Amniotic stem cell (primary cell): ENCODE measurements at places on chromosomes 12 and 14.

DNA sequence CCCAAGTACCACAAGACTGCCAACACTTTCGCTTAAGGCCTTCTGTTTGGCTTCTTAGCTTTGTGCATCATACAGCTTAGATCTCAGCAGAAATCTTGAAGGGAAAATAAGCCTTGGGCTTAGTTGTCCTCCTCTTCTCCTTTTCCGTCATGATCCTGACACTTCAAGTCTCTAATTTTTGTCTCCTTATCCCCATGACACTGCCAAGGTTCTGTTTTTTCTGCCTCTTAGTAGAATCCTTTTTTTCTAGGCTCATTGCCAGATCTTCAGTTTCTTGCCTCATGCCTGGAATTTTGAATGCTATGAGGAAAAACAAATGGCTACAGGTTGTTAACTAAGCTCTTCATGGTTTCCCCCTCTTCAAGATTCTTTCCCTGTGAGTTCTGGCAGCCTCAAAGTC lies 450.4 kb downstream of the LRFN5 start:
- no peak for DNase-seq

GRCh38 chr14:89291351-89291940 lies 125.6 kb downstream of the FOXN3 start:
- no peak for DNase-seq

- no peak for DNase-seq
Measured at GRCh38 chr12:89306827-89307473, 45.4 kb downstream of the DUSP6 start.

DNA sequence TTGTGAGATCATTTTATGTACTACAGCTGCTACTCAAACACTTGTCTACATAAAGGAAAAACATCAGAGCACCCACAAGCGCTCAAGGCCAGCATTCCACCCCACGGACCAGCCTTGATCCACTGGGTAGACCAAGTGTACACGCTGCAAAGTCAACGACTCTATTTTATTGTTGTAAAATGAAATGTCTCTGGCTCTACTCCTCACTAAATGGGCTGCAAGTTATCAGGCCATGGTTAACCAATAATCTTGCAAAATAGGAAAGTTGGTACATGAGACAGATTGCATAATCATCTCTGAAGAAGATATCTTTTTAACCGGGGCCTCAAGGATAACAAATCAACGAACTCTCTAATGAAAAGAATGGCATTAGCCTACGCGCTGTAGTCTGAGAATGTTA lies 69.9 kb upstream of the FOXN3 start:
- no peak for DNase-seq

DNA sequence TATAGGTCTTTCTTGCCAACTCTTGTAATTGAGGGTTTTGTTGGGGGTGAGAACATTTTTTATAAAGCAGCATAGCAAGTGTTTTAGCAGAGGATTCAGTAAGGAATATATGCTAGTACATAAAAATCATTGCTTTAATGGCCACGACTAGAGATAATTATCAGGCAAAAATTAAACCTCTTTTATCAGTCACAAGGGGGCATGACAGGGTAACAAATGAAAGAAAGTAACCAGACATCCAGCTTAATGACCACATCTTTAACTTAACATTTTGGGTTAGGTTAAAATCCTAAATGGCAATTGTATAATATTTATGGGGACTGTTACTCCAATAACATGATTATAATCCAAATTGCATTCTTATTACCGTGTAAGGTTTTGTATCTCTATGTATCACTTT lies 119.6 kb downstream of the LRRIQ1 start:
- DNase-seq, result peak; percentile 17

DNA sequence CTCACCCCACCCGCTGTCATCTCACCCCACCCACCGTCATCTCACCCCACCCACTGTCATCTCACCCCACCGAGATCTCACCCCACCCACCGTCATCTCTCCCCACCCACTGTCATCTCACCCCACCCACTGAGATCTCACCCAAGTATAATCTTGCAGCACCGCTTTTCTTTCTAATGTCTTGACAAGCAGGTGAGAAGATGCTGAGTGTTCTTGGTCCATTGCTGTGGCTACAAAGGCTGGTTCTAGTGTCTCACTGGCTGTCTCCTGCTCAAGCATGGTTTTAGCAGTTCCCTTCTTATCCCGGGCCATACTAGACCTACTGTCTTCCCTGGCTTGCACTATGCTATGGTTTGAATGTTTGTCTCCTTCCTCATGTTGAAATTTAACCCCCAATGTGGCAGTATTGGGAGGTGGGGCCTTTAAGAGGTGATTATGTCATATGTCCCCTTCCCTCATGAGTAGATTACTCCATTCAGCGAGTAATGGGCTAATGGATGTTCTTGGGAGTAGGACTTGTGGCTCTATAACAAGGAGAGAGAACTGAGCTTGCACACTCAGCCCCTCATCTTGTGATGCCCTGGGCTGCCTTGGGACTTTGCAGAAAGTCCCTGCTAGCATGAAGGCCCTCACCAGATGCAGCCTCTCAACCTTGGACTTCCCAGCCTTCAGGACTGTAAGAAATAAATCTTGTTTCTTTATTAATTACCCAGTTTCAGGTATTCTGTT lies 47.7 kb upstream of the PPP2R5C start:
- DNase-seq, result no peak

DNA sequence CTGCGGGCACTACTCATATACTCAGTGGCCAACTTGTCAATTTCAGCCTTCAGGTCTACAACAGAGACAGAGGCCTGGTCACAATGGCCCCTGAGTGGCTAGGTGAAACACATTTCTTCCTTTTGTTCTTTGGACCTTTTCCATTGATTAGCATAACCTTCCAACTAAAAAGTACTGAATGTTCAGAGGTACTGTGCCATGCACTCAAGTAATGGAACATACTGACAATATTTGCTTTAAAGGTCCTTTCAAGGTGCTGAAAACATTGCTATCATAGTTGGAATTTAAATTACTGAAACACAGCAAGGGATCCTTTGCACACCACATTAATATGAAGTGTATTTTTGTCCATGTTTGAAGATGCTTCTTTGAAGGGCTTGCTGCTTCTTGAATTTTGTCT lies 6.1 kb upstream of the ACRBP start:
- no peak for DNase-seq

DNA sequence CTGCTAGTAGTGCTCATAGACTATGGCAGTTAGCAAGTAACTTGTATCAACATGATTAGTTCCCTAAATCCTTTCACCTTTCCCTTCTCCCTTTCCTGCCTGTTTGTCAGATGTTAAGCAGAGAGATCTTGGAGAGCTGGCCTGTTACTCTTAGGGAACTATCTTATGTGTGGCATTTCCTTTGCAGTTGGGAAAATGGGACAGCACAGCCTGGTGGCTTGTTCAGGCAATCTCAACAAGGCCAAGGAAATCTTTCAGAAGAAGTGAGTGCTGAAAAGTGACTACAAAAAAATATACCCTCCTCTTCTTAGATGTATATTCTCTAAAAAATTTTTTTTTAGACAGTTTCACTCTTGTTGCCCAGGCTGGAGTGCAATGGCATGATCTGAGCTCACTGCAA lies 7.4 kb downstream of the PARP2 start:
- no peak for DNase-seq

- no peak for DNase-seq
Measured at GRCh38 chr14:72688990-72689671, 204.8 kb downstream of the DPF3 start.

DNA sequence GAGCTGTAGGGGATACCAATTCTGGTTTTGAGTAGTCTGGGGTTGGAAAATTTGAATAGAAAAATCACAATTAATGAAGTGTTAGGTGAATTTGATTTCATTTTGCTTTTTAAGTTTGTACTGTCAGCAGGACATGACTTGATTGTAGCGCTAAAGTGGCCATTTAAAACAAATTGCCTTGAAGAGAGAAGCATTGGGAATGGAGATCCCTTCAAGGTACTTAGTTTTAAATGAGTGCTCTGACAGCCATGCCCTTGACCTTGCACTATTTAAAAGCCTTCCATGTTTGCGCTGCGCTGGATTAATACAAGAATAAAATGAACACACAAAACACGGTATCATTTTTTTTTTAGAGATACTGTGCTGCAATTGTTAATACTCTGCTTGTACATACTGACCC lies 345.9 kb downstream of the NAV3 start:
- DNase-seq, result no peak

DNA sequence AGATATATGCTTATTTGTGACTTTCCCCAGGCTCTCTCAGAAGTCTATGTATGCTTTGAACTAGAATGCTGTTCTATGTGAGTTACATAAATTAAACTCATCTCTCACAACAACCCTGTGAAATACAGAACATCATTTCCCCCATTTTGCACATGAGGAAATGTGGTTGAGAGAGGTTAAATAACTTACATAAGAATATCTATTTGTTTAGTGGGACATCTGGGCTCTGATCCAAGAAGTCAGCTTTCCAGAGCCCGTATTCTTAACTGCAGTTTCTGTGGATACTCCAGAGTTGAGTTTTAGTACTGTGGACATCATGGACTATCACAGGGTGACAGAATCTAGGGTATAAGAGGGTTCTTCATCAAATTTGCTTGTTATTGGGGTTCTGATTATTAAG lies 242.5 kb upstream of the ARHGAP5 start:
- no peak for DNase-seq

DNA sequence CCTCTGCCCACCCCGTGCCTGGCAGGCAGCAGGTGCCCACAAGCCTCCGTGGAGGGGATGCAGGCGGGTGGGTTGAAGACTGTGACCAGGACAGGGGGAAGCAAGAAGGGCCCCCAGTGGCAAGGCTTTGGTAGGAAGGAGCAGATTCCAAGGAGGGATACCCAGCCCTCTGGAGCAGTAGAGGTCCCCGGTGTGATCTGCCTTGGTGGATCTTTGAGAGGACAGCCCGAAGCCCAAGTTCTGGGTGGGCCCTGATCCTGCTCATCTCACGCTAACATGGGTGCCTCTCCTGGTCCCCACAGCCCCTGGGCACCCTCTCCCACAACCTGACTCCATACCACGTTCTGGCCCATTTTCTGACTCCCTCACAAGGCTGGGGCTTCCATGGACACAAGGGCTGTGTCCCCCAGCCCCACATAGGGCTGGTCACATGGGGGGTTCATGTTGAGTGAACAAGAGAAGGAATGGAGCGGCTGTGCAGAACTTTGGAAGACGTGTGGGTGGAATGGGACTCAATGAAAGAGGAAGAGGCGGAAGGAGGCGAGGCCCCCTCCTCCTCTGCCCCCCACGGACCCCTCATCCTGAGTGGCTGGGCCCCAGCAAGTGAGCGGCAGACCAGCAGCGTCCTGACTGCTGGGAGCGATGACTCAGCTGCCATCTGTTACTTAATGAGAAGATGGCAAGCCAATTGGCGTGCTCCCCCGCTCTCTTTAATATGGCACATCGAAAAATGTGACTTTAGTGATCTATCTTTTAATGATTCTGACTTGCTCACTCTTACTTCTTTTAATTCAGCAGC lies 77.0 kb upstream of the BCL11B start:
- no peak for DNase-seq

- no peak for DNase-seq
Measured at GRCh38 chr12:76920172-76921099, 41.6 kb upstream of the CSRP2 start.

GRCh38 chr12:69688021-69688420 lies 11.1 kb downstream of the BEST3 start:
- DNase-seq, result no peak

DNA sequence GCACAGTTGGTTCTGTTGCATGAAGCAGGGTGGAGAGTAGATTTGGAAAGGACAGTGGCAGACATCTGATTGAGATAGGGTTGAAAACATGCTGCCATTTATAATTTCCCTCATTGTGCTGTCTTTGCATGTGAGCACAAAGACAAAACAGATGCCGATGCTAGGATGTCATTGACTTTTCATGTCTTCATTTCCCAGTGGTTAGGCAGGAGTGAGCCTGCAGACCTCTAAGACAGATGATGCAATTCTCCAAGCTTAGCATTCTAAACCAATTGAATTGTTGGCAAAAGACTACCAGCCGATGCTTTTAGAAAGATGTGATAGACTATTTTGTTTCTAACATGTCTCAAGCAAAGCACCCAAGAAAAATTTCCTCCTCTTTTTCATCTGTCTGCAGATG lies 37.1 kb upstream of the PELI2 start:
- DNase-seq, result no peak

- DNase-seq, result no peak
Measured at GRCh38 chr12:113439301-113439597, 17.1 kb downstream of the SDSL start.

- DNase-seq, result no peak
Measured at GRCh38 chr14:52825085-52825484, 33.7 kb upstream of the GNPNAT1 start.

DNA sequence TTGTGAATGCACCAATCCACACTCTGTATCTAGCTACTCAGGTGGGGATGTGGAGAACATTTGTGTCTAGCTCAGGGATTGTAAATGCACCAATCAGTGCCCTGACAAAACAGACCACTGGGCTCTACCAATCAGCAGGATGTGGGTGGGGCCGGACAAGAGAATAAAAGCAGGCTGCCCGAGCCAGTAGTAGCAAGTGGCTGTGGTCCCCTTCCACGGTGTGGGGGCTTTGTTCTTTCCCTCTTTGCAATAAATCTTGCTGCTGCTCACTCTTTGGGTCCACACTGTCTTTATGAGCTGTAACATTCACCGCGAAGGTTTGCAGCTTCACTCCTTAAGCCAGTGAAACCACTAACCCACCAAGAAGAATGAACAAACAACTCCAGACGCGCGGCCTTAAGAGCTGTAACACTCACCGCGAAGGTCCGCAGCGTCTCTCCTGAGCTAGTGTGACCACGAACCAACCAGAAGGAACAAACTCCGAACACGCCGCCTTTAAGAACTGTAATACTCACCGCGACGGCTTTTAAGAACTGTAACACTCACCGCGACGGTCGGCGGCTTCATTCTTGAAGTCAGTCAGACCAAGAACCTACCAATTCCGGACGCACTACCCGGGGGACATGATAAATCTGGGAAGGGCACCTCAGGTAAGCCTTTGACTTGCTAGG lies 4.6 kb upstream of the LDHB start:
- DNase-seq, result no peak

DNA sequence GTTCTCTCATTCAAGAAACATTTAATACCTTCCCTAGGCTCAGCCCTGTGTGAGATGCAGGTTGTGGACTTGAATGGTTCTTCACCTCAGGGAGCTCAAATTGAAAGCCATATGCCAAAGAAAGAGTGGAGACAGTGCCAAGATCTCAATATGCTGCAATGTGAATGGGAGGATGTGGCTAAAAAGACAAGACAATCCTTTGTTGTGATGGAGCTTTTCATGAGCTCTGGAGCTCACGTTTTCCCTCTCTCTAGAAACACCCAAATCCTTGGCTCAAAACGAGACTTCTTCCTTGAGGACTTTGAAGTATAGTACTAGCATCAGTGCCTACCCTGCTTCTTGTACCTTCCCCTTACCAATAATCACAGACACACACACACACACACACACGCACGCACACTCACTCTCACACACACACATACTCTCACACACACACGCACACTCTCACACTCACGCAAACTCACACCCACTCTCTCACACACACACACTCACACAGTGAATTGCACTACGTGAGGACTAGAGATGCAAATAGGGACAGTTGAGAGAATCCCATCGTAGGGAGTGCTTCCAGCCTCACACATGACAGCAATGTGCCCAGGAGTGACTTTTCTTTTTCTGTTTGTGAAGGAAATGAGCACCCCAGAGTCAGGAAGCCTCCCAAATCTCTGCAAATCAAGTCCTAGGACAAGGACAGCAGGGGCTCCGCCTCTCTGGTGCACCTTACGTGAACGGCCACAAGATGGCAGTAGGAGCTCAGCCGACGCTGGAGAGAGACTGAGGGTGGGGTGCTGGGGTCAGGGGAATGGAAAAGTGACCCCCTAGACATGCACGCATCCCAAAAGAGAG lies 231.4 kb downstream of the PCNX1 start:
- DNase-seq, result no peak
